IMR-90 (cell line): ENCODE measurements at places on chromosomes 7 and 10.
A peak's percentile ranks its signal among the peaks of the same experiment; 100 is the strongest.

GRCh38 chr10:122113161-122113944, 124.4 kb downstream of the TACC2 start:
- peak; percentile 68 for DNase-seq

- peak; percentile 45 for DNase-seq
These were observed 196.4 kb downstream of the CREB5 start for GRCh38 chr7:28608731-28609130.

DNA sequence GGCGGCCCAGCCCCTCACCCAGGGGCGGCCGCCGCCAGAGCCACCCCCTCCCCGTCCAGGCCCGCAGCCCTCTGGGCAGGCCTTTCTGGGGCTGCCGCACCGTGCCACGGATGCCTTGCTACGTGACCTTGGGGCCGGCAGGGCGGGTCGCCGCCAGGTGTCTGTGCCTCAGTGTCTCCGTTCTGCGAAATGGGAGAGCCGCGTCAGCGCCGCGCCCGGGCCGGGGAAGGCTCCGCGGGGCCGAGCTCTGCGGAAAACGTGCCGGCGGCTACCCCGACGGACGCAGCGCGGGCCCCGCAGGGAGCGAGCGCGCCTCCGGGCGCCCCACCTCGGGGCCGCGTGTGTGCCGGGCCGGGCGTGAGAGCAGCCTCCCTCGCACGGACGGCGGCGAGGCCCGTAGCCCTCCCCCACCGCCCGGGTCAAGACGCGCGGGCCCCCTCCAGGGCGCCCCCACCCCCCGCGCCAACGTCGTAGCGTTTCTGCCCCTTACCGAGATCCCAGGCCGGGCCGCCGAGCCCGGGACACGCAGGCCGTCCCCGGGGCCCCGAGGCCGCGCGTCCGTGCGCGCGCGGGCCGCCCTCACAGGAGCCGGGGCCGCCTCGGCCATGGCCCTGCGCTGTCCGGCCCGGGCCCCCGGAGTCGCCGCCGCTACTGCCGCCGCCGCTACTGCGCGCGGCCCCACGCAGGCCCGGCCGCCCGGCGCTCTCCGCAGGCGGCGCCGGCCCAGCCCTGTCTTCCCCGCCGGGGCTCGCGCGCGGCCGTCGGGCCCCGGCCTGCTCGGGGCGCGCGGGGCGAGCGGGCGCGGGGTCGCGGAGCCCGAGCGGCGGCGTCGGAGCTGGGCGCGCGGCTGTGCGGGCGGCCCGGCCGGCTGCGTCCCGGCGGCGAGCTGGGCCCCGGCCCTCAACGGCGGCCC, 1.1 kb downstream of the ZNF777 start:
- DNase-seq: no peak

- DNase-seq: peak; percentile 26
These were observed 3.2 kb downstream of the OPN4 start for GRCh38 chr10:86657396-86658011.

- peak; percentile 25 for DNase-seq
These were observed 250.9 kb downstream of the PTEN start for GRCh38 chr10:88114368-88114767.
